ENCODE measurements at places on chromosomes 1 and 21. TPM values are rescaled to one million over a fixed set of nuclear protein-coding genes. Genes with fewer than 3 reads are reported as not detected.

DCDC2B gene
- total RNA-seq: not detected

VASH2 gene
- total RNA-seq: 0.22 TPM

FCGR2B gene
- 0.20 TPM for total RNA-seq

GRIK3 gene
- not detected for total RNA-seq

- H3K4me3 ChIP-seq: no peak overlapping the region
- DNase-seq: no peak
Measured at GRCh38 chr1:54506594-54506993, 41.4 kb upstream of the ACOT11 start.

DNA sequence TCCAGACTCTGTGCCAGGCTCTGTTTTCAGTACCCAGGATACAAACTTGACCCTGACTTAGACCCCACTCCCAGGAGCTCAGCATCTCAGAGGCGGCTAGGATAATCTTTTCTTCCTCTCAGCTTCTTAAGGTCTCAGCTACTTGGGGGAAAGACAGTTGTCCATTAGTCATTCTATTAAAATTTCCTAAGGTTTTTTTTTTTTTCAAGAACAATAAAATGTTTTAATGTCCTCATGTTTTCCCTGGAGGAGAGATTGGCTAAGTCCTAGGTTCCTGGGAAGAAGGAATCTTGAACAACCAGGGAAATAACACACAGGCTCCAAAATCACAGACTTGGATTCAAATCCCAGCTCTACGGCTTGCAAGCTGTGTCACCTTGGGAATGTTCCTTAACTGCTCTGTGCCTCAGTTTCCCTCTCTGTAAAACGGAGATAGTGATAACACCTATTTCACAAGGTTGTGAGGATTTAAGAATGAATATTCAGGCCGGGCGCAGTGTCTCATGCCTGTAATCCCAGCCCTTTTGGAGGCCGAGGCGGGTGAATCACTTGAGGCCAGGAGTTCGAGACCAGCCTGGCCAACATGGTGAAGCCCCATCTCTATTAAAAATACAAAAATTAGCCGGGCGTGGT is 33.0 kb downstream of the CDK18 start:
- no peaks in the 10 kb centered on the region for H3K36me3 ChIP-seq
- no peak overlapping the region for H3K4me3 ChIP-seq
- peaks cover 7% of the 10 kb centered on the region for H3K4me1 ChIP-seq

- DNase-seq: no peak
- peaks cover 31% of the 10 kb centered on the region for H3K27me3 ChIP-seq
- H3K4me3 ChIP-seq: no peak overlapping the region
- H3K27ac ChIP-seq: no peak overlapping the region
Measured at GRCh38 chr1:208242146-208242545, 2.0 kb downstream of the PLXNA2 start.

- H3K4me3 ChIP-seq: no peak overlapping the region
- DNase-seq: no peak
- H3K27me3 ChIP-seq: peaks cover 7% of the 10 kb centered on the region
- no peaks in the 10 kb centered on the region for H3K4me1 ChIP-seq
Measured at GRCh38 chr1:19065526-19066247, 109.2 kb upstream of the IFFO2 start.

GRCh38 chr1:10897321-10897980 is 101.0 kb upstream of the CASZ1 start:
- no peak overlapping the region for H3K27ac ChIP-seq
- H3K4me3 ChIP-seq: no peak overlapping the region
- peaks cover 7% of the 10 kb centered on the region for H3K27me3 ChIP-seq
- H3K4me1 ChIP-seq: peaks cover 4% of the 10 kb centered on the region
- no peak for DNase-seq
- H3K36me3 ChIP-seq: no peaks in the 10 kb centered on the region

All from activated naive CD8-positive, alpha-beta T cell treated with anti-CD3 and anti-CD28 coated beads for 36 hours (primary cell).